Dermis blood vessel endothelial cell (primary cell): ENCODE measurements at places on chromosomes 6 and 20. TPM values are rescaled to one million over a fixed set of nuclear protein-coding genes. Genes with fewer than 3 reads are reported as not detected.

DNA sequence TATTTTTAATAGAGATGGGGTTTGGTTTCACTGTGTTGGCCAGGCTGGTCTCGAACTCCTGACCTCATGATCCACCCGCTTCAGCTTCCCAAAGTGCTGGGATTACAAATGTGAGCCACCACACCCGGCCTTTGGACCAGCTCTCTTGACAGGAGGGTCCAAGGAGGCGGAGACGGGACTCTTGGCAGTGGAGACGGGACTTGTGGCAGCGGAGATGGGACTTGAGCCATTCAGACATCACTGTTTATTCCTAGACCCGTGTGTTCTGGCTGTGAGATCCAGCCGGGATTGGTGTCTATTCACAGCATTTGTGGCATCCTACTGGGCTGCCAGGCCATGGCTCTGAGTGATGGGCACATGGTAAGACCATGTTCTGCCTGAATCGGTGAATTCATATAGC, 25.6 kb downstream of the PRPF6 start:
- no peak for DNase-seq

- no peak for DNase-seq
These were observed 19.1 kb downstream of the TGM3 start for GRCh38 chr20:2314759-2315439.

DNA sequence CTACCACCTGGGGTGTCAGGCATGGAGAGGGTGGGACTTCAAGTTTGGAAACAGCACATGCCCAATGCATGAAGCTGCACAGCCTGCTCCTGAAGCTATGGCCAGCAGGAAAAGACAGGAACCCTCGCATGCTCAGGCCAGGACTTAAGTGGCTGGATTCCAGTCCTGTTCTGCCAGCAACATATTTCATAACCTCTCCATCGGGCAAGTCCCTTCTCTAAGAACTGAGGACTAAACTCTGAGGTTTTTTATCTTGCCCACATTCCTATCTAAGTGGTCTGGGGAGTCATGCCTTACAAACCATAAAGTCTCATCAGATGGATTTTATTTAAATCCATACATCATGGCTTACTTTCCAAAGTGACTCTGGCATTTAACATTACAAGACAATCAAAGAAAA, 27.5 kb upstream of the AGPAT4 start:
- DNase-seq, result no peak

GRCh38 chr20:49809803-49810359, 2.7 kb upstream of the SLC9A8 start:
- no peak for DNase-seq

DNA sequence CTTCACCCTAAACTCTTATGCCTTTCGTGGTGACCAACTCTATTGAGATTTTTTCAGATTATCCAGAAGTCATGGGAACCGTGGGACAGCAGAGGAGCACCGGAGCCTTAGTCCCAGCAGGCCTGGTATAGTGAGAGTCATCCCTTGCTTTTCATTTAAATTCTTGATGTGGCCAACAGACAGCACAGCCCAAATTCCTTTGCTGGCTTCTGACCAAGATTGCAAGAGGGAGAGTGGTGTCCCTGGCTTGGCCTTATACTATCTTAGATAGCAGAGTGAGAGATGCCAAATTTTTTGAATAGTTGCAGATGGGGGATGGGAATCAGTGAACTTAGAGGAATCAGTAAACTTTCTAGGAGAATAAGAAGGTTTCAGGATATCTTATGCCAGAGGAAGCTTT, 7.8 kb downstream of the STX11 start:
- DNase-seq, result peak; percentile 83

GRCh38 chr6:17870300-17871188, 116.9 kb downstream of the KIF13A start:
- no peak for DNase-seq

- DNase-seq, result no peak
These were observed 228.3 kb downstream of the NRN1 start for GRCh38 chr6:5778317-5778857.

GRCh38 chr6:107235511-107235910, 120.2 kb upstream of the BEND3 start:
- DNase-seq, result peak; percentile 42

PLEKHG1 gene
- total RNA-seq, result 42.3 and 74.5 TPM in 2 replicates

DOK5 gene
- 0.34 and 0.51 TPM in 2 replicates for total RNA-seq

PBOV1 gene
- not detected in 2 replicates for total RNA-seq
